ENCODE measurements at places on chromosomes 3 and 15.

DNA sequence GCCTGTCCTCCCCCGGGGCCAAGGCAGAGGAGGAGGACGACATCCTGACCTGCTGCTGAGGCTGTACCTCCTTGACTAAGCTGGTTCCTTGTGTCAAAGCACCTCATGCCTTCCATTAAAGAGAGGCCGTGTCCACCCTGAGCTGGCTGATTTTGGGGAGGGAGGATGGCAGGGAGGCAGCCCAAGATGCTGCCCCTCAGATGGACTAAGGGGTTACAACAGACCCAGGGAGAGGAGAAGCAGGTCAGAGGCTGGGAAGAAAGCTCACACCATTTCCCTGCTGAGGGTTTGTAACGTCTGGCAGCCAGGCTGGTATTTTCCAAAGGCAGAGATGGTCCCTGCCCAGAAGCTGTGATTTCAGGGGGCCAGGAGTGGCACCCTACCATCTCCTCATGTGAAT lies 2.7 kb upstream of the ITIH3 start:
- DNase-seq: no peak

GRCh38 chr15:92664178-92664900 lies 8.8 kb upstream of the FAM174B start:
- DNase-seq: no peak

- DNase-seq: no peak
These were observed 61.4 kb downstream of the GLB1 start for GRCh38 chr3:33035596-33035995.

- no peak for DNase-seq
These were observed 14.9 kb downstream of the PLA2G4D start for GRCh38 chr15:42079401-42079908.

GRCh38 chr3:188104050-188104449 lies 49.9 kb upstream of the LPP start:
- no peak for DNase-seq

DNA sequence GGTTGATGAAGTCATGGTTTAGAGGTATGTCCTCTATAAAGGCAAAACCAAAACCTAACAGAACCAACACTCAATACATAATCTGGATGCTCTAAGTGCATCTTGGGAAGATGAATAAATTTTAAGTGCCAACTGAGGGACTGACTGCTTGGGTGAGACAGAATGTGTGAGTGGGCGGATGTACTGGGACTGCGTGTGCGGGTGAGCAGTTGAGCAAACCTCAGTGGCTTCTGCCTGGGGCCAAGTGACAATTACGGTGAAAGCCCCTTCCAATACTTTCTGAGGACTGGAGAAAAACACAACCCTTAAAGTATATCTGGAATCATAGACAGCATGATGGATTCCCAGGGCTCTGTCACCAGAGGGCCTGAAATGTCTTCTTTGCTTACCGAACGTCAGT lies 80.1 kb upstream of the FEZF2 start:
- DNase-seq: no peak

DNA sequence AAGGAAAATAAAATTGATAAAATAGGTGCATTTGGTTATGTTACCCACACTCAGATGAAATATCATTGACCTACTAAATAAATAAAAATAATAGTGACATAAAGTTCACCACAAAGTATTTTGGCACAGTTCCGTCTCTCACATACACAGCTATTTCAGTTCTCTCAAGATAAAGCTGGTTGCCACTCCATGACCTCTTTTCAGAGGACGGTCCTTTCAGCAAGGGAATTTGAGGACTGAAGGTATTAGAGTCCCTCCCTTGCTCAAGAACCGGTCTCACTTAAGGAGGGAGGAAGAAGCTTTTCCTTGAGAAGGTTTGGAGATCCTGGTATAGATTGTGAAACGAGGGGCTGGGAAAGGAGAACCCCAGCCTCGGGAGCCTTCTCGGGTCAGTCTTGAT lies 285.5 kb upstream of the CFAP20DC start:
- no peak for DNase-seq

GRCh38 chr15:101045236-101045646 lies 126.1 kb downstream of the LRRK1 start:
- no peak for DNase-seq

Measured in activated CD4-positive, alpha-beta T cell treated with anti-CD3 and anti-CD28 coated beads, Interleukin-2, amount 50 U/mL, for 4 hours (primary cell).